ENCODE measurements at places on chromosomes 12 and 14. TPM values are rescaled to one million over a fixed set of nuclear protein-coding genes. Genes with fewer than 3 reads are reported as not detected.

Gene NELL2
- total RNA-seq: 596 TPM

Gene P2RX2
- total RNA-seq: not detected

Gene CCDC184
- total RNA-seq: 0.69 TPM

Gene PTHLH
- total RNA-seq: 2.4 TPM

Gene ACOT6
- not detected for total RNA-seq

DNA sequence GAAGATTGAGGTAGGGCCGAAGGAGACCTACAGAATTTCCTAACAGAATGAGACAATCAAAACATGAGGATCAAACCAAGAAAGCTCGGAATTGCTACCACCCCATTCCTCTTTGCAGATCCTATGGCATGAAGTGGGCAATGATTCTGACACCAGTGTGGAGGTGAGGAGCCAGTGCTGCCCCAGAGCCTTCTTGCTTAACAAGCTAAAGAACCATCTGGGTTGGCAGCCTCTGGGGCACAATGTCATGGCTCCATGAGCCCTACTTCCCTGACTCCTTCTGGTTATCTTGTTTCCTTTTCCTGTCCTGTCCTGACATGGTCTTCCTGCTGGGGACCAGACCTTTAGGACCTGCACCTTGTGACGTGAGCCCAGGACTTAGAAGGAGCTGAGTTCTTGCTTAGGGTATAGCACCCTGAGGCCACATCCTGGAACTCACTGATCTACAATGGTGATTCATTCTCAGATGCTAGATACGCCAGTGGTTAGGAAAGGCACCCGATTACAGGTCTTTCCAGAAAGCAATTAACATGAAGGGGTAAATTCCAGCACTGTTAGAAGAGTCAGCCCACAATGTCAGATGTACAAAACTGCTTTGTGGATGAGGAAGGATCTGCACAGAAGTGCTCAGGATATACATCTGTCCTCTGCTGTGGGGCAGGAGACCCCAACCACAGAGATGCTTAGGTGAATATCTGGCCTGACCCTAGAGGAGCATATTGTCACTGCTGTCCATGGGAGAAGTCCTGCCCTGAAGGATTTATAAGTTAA lies 324.2 kb downstream of the ZFP36L1 start:
- no peak overlapping the region for H3K27ac ChIP-seq
- H3K4me3 ChIP-seq: no peak overlapping the region
- no peaks in the 10 kb centered on the region for H3K27me3 ChIP-seq

GRCh38 chr12:105225505-105226015 lies 10.4 kb downstream of the APPL2 start:
- H3K27me3 ChIP-seq: no peaks in the 10 kb centered on the region
- H3K4me1 ChIP-seq: peaks cover 13% of the 10 kb centered on the region
- no peak overlapping the region for H3K4me3 ChIP-seq
- no peak for DNase-seq
- no peak overlapping the region for H3K27ac ChIP-seq

DNA sequence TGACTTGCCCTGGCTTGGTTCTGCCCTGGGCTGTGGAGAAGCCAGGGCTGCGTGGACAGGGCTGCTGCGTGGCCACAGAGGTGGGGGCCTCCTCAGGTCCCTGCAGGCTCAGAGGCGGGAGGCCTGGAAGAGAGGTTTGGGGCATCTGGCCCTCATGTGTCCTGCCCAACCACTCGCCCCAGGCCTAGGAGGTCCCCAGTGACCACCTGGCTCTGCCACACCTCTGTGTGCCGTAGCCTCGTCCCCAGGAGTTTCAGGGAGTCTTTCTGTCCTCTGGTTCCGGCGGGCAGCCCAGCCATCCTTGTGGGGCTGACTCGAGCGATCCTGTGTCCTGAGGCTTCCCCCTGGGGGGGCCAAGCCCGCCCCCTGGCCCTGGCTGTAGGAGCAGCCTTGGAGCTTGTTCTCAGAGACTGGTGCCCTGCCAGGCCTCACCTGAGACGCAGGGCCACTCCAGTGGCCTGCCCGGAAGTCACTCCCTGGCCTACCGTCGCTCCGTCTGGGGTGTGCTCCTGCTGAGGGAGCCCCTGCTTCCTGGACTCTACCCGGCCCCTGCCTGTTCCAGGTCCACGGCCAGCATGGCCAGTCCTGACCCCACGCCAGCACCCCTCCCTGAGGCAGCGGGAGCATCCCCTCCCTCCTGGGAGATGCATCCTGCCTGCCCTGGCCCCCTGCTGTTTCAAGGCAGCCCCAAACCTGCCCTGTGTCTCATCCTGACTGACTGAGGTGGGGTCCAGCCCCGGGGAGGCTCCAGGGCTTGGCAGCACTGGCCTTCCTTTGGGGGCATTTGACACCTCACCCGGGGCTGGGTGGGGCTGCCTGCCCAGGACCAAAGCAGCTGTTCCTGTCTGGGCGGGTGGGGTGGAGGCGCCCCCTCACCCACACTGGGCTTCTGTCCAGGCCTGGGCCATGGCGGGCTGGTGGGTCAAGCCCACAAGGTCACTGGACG lies 13.9 kb downstream of the ASPG start:
- H3K27ac ChIP-seq: no peak overlapping the region
- H3K4me3 ChIP-seq: no peak overlapping the region
- H3K27me3 ChIP-seq: no peaks in the 10 kb centered on the region
- no peaks in the 10 kb centered on the region for H3K36me3 ChIP-seq
- DNase-seq: no peak
- peaks cover 7% of the 10 kb centered on the region for H3K4me1 ChIP-seq

DNA sequence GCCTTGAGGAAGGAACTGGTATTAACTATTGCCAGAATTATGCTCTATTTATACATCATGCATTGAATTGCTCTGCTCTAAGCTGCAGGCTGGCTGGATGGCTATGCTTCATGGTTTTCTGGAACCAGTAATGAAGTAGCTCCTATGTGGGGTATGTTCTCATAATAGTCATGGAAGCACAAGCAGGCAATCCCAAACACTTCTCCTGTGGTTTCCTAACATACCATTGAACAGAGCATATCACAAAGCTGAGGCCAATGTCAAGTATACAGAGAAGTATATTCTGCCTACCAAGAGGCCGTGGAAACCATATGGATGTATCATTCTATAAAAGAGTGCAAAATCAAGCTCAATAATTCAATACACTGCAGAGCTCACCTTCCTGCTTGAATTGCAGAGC lies 1752.4 kb upstream of the FLRT2 start:
- H3K36me3 ChIP-seq: no peaks in the 10 kb centered on the region
- H3K27me3 ChIP-seq: no peaks in the 10 kb centered on the region
- no peak for DNase-seq
- H3K4me3 ChIP-seq: no peak overlapping the region

- H3K36me3 ChIP-seq: peaks cover 9% of the 10 kb centered on the region
- H3K4me1 ChIP-seq: peaks cover 35% of the 10 kb centered on the region
- no peak for DNase-seq
Measured at GRCh38 chr12:124438437-124439056, 128.9 kb downstream of the NCOR2 start.

Data from A673 (cell line).